ENCODE measurements at places on chromosomes 1 and 21.

- DNase-seq = no peak
Observed at GRCh38 chr1:43786960-43787359, 79.6 kb downstream of the ST3GAL3 start.

DNA sequence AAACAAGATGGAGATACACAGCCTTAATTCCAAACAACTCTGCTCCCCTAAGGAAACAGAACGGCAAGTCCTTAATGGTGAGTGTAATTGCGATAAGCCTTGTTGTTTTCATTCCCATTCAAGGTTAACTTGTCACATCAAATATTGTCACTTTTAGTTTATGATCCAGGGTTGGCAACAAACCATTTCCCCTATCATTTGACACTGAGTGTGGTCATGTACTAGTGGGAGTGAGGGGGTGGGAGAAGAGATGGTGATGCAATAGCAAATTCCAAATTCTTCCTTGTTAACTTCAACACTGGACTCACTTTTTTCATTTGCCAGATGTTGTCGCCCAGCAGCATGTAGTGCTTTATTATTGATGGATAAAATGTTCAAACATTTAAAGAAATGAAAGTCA, 140.4 kb downstream of the ZNF326 start:
- no peak for DNase-seq

- no peak for DNase-seq
Observed at GRCh38 chr1:157496121-157496526, 56.2 kb downstream of the FCRL5 start.

DNA sequence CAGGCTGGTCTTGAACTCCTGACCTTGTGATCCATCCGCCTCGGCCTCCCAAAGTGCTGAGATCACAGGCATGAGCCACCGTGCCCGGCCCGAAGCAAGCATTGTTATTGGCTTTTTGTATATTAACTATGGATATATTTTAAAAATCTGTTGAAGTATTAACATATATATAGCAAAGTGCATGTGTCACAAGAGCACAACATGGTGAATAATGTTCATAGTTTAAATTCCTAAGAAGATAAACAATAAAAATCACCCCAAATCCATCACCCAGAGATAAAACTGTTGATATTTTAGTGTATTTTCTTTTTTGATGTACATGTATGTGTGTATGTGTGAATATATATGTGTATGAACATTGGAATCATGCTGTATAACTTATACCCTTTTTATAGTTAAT, 9.1 kb upstream of the FOXE3 start:
- no peak for DNase-seq

DNA sequence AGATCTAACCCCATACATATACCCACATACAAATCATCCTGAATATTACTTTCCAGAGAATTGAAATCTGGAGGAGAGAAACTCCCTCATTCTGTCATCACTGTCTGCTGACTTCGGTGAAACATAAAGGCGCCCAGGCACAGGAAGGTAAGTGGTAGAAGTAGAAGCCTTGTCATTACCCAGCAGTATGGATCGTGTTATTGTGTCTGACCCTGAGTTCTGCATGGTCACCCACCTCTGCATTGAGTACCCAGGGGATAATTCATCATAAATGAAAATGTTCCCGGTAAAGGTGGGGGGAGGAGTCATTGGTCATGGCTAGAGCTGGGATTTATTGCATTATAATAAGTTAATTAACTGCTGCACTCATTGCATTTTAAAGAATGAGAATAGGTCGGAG, 342.6 kb upstream of the PKN2 start:
- no peak for DNase-seq

DNA sequence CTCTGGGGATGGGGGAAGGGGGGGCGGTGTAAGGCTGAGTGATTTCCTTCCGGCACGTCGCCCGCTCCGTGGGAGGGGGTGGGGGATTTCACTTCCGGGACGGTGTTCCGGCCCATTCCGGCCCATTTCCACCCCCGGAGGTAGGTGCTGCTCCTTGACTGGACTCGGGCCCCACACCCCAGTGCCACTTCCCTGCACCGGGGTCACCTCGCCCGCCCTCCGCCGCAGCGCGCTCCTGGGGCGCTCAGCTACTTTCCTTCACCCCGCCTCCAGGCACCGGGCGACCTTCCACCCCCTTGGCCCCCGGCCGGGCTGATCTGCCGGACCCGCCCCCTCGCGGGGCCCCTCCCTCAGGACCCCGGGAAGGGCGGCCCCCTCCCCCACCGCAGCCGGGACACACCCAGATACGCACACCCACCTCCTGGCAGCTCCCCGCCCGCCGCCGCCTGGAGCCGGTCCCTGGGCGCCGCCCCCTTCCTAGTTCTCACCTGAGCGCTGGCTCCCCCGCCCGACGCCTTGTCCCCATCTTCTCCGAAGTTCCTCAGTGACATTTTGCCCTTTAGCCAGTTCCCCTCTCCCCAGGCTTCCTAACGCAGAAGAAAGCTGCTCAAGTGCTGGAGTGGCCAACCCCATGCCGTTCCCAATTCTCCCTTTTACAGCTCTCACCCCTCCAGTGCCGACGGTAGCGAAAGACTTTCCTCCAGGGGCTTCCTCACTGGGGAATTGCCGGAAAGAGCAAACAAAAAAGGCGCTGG, at the start of gene ZBTB37:
ZBTB37 (plus strand) TSS at position 115 of the 755 bp plus-strand sequence. CDS start 1,846 bp downstream, outside the sequence.
- peak; percentile 64 for DNase-seq

- no peak for DNase-seq
Observed at GRCh38 chr1:55412060-55412459, 196.9 kb upstream of the USP24 start.

- DNase-seq = peak; percentile 74
Observed at GRCh38 chr1:110207831-110208230, 2.3 kb upstream of the KCNC4 start.

DNA sequence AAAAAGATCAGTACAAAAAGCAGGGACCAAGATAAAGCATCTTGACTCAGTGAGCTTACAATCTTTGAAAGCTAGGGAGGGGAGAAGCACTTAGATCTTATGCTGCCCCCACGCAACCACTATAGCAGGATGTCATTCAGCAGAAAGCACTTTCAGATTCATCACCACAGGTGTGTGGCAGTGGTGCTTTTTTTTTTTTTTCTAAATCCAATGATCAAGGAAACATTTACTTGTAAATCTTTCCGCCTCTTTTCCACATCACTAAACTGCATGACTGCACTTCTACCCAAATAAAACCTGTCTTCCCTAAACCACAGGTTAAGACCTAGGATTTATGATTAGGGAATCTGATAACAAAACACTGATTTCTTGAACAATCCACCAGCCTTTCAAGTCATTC, 154.8 kb downstream of the SLC45A1 start:
- no peak for DNase-seq

DNA sequence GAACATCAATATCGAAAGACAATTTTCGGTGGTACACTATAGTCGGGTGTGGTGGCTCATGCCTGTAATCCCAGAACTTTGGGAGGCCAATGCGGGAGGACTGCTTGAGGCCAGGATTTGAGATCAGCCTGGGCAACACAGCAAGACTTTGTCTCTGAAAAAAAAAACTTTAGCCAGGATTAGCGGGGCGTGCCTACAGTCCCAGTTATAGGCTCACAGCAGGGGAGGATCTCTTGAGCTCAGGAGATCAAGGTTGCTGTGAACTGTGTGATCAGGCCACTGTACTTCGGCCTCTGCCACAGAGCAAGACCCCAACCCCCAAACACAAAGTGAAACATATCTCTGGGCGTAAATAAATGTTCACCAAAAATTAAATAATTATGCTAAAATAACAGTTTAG, 1.6 kb downstream of the TADA1 start:
- DNase-seq = no peak

- no peak for DNase-seq
Observed at GRCh38 chr1:229238231-229238630, 32.7 kb upstream of the RAB4A start.

DNA sequence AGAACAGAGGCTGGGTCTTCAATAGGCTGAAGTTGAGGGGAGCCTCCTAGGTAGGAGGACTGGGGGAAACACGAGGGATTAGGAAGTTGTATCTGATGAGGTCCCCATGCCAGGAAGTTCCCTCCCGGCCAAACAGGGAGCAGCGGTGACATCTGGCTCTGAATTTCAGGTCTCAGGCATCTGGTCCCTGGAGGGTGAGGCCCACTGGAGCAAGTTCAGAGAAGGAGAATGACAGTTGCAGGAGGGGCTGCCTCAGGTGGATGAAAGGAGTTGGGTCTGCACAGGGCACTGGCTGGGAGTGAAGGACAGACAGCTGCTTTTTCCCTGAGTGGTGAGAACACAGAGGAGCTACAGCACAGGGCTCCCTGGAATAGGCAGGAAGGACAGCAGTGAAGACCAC, 9.1 kb downstream of the TMEM9 start:
- no peak for DNase-seq

GRCh38 chr1:30809514-30810263, 52.1 kb upstream of the LAPTM5 start:
- no peak for DNase-seq

DNA sequence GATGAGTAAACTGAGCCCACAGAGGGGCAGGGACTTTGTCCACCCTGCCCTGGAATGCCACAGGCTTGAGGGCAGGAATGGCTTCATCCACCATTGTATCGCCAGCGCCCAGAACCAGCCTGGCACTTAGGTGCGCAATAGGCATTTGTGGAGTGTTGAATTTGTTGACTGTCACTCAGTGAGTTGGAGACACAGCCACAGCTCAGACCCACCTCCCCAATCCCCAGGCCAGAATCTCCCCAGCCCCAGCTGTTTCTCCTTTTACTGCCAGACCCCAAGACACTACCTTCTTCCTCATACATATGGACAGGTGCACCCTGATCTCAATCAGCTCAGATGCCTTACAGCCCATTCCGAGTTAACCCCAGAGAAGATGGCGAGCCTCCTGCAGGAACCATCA, 674.5 kb downstream of the MATN1 start:
- no peak for DNase-seq

DNA sequence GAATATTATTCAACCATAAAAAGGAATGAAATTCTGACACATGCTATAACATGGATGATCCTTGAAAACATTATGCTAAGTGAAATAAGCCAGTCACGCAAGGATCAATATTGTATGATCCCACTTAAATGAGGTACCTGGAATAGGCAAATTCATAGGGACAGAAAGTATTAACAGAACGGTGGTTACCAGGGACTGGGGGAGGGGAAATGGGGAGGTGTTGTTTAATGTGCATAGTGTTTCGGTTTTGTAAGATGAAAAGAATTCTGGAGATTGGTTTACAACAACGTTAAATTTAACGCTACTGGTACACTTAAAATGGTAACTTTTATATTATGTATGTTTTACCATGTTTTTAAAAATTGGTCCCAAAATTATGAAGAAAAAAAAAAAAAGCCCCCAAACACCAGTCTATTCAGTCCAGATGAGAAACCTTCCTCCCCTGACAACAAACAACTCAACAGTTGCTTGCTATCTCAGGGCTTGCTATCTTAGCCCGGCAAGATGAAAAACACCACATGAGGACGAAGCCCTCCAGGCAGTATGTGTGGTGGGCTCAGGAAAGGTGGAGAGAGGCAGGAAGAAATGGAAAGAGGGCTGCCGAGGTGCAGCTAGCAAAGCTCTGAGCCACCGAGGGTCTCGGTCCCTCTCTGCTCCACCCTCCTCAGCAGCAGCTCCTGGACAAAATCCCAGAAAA, 8.5 kb downstream of the NUAK2 start:
- DNase-seq = no peak
